Stimulated activated CD4-positive, alpha-beta T cell treated with anti-CD3 and anti-CD28 coated beads, Interleukin-15, amount 100 ng/mL, for 48 hours (primary cell): ENCODE measurements at places on chromosomes 5 and 9.
A peak's percentile ranks its signal among the peaks of the same experiment; 100 is the strongest.

- DNase-seq: no peak
Measured at GRCh38 chr5:17096952-17097695, 120.3 kb upstream of the BASP1 start.

GRCh38 chr9:134431095-134431494 lies 104.8 kb downstream of the RXRA start:
- DNase-seq: no peak

- DNase-seq: no peak
Measured at GRCh38 chr5:25641124-25641523, 996.3 kb upstream of the CDH10 start.

- no peak for DNase-seq
Measured at GRCh38 chr5:164746723-164747122, 1241.3 kb downstream of the MAT2B start.

DNA sequence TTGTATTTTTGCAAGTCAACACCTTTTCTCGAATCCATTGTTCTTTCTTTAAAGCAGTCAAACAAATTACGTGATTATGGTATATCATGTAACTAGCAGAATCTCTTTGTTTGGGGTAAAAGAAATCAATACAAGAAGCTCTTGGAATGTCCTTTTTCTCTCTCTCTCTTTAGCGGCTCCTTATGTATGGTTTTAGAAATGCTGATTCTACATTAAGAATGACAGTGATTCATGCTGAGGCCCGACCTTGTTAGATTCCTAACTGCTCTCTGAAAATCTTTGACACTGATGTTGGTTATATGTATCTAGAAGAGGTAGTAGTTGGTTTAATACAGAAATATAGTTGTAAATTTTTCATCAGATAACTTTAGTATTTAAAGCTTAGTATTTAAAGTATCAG lies 76.4 kb downstream of the SNX24 start:
- DNase-seq: no peak

- no peak for DNase-seq
Measured at GRCh38 chr5:160743027-160743426, 109.0 kb downstream of the ATP10B start.

- no peak for DNase-seq
Measured at GRCh38 chr5:61706751-61707150, 374.7 kb downstream of the ZSWIM6 start.

- DNase-seq: peak; percentile 59
Measured at GRCh38 chr9:36873247-36873875, 160.7 kb downstream of the PAX5 start.

DNA sequence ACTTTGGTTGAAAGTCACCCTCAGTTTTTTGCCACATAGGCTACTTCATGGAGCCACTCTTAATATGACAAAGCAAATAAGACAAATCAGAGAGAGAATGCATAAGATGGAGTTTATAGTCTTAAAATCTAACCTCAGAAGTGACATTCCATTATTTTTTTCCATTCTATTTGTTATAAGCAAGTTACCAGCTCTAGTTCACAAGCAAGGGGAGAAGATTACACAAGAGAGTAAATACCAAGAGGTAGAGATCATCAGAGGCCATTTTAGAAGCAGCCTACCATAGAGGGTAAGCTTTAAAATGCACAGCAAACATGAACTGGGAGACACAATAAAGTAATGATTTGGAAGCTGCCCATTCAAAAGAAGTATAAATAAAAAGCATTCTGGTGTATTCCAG lies 651.3 kb upstream of the MEF2C start:
- DNase-seq: no peak

GRCh38 chr9:24459953-24460352 lies 85.7 kb downstream of the IZUMO3 start:
- DNase-seq: no peak

DNA sequence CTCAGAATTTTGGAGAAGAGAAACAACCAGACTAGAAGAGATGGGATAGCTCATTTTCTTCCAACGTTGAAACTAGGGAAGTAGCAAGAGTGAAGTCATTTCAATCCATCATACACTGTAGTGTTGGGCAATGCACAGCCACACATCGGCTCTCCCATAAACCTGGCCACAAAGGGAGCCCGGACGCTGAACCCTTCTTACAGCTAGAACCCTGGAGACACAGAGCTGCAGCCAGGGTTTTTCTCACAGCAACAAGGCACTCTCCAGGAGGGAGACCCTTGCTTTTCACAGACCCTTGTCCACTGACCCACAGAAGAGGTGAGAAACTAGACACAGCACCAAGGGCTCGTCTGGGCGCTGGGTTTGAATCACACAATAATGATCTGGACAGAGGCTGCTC lies 101.4 kb upstream of the FSTL4 start:
- no peak for DNase-seq

GRCh38 chr5:68459093-68459809 lies 243.7 kb downstream of the PIK3R1 start:
- DNase-seq: no peak

GRCh38 chr5:95870105-95870672 lies 47.7 kb upstream of the GLRX start:
- DNase-seq: peak; percentile 54

- no peak for DNase-seq
Measured at GRCh38 chr5:9347541-9348295, 198.2 kb downstream of the SEMA5A start.

DNA sequence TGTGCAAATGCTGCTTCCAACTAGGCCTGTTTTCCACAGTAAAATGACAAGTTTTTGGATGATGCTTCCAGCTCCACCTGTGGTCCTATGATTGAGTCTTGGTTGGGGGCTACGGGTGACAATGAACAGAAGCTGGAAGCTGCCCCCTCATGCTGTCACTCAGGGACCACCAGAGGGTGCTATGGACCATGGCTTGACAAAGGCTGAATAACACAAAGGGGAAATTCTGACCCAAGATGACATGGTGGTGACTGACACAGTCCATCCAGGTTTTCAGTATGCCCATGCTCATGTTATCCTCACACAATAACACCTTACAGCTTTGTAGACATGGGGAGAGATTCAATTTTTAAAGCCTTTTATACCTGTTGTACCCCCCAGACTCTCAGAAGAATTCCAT lies 23.9 kb upstream of the SAP30L start:
- DNase-seq: no peak

GRCh38 chr9:2126331-2126803 lies 111.2 kb downstream of the SMARCA2 start:
- DNase-seq: no peak

DNA sequence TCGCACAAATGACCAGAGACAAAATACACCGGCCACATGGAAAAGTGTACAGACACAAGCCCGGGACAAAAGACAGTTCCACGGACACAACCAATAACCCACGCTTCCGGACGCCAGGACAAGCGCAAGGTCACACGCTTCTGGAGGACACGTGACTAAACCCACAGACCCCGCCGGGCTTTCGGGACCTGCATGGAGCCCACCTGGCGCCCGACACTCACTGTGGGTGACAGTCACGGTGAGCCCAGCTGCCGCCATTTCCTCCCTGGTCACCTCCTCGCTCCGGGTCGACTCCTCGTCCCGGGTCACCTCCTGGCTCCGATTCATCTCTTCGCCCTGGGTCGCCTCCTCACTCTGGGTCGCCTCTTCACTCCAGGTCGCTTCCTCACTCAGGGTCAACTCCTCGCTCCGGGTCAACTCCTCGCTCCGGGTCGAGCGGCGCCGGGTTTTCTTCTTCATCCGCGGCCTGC lies 470 bp downstream of the BAG1 start:
- peak; percentile 31 for DNase-seq

GRCh38 chr9:95910023-95910707 lies 34.7 kb downstream of the ERCC6L2 start:
- no peak for DNase-seq

DNA sequence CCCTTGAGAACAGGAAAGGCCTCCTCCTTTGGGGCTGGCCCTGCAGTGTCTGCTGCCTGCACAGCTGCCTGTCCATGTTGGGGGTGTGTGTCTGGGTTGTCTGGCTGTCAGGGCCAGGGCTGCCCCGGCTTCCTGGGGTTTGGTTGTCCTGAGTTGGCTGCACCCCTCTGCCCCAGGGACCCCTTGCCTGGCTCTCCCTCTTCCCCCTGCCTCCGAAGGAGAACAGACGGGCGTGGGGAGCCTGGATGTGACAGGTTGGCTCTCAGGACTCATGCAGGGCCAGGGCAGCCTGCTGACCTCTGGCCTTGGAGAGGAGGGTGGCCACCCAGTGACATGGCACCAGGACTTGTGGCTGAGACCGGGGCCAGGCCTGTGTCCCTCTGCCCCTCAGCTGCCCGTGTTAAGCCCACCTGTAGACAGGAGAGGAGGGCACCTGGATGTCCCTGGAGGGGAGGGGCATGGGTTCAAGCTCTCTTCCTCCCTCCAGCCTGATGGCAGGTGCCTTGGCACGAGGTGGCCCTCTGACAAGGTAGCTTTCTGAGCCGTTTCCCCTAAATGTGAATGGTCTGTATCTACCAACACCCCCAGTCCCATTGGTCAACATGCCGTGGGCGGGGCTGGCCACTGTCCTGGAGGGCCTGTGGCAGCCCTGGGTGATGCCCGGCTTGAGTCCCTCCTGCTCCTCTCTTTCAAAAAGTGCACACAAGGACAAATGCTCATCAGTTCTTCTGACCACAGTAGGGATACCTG lies 34.9 kb downstream of the WNK2 start:
- no peak for DNase-seq
